Naive thymus-derived CD8-positive, alpha-beta T cell (primary cell): ENCODE measurements at places on chromosomes 11 and 22. TPM values are rescaled to one million over a fixed set of nuclear protein-coding genes. Genes with fewer than 3 reads are reported as not detected.

- no peak for DNase-seq
- H3K4me1 ChIP-seq, result peaks cover 3% of the 10 kb centered on the region
- H3K27ac ChIP-seq, result no peak overlapping the region
Measured at GRCh38 chr11:64929625-64930024, 5.1 kb downstream of the PPP2R5B start.

VSIG2 gene
- polyA plus RNA-seq, result 0.44 TPM

- no peak overlapping the region for H3K27ac ChIP-seq
- peaks cover 14% of the 10 kb centered on the region for H3K4me1 ChIP-seq
- no peak for DNase-seq
- no peaks in the 10 kb centered on the region for H3K27me3 ChIP-seq
Measured at GRCh38 chr22:45709866-45710265, 38.2 kb downstream of the ATXN10 start.

DNA sequence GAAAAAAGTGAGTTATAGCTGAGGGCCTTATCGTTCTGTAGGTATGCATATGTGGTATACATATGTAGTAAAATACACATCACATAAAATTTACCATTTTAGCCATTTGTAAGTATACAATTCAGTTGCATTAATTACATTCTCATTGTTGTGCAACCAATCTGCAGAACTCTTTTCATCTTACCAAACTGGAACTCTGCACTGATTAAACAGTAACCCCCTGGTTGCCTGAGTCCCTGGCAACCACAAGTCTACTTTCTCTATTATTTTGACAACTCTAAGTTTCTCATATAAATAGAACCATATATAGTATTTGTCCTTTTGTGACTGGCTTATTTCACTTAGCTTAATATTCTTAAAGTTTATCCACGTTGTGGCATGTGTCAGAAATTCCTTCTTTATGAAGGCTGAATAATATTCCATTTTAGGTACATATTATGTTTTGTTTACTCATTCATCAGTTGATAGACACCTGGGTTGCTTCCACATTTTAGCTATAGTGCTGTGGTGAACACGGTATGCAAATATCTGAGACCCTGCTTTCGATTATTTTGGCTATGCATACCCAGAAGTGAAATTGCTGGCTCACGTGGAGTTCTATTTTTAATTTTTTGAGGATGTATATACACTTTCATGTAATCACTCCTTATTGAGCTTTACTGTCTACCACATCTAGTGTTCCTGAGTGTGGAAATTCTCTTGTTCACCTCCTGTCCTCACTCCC lies 1.6 kb upstream of the DDX10 start:
- H3K36me3 ChIP-seq, result no peaks in the 10 kb centered on the region
- H3K4me1 ChIP-seq, result peaks cover 36% of the 10 kb centered on the region
- H3K4me3 ChIP-seq, result no peak overlapping the region
- no peaks in the 10 kb centered on the region for H3K27me3 ChIP-seq
- H3K27ac ChIP-seq, result no peak overlapping the region
